ENCODE measurements at places on chromosomes 5 and 9. TPM values are rescaled to one million over a fixed set of nuclear protein-coding genes. Genes with fewer than 3 reads are reported as not detected.

DNA sequence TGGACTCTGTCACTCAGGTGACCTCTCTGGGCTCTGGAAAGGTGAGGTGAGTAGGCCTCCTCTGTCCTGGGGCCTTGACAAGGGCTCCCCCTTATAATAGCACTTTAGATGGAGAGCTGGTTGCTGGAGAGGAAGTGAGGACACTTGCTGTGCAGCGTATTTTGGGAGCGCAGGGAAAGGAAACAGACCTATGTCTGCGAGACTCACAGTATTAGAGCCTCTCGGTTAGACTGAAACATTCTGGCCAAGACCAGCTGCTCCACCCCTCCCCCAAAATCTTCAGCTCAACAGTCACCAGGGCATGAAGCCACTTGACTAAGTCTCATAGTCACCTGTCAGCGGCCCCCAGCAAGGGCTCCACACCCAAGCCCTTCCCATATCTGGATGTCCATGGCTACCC, 213.6 kb downstream of the AGTPBP1 start:
- DNase-seq = no peak

SVEP1 gene
- total RNA-seq = 0.08 TPM

DMRT3 gene
- not detected for total RNA-seq

RLN1 gene
- total RNA-seq = 0.37 TPM

ARPC5L gene
- 44.7 TPM for total RNA-seq

GRCh38 chr9:90114641-90115425, 510.0 kb downstream of the GADD45G start:
- no peak for DNase-seq

GRCh38 chr5:139181835-139182452, 16.2 kb downstream of the SIL1 start:
- no peak for DNase-seq

DNA sequence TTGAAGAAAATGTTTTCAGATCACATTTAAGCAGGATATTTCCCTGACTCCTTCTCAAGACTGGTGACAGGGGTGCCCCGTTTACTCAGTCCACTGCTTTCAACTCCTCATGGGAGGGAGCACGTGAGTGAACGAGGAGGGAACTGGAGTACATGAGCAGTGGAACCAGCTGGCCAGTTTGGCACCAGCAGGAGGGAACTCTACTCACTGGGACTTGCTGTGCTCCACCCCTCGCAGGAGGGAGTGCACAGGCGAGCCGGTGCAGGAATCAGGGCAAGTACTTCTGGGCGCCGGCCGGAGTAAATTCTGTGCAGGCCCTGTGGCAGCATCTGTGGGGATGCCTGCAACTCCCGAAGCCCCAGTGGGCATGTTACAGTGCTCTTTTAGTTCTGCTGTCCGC, 1941.1 kb upstream of the C9orf72 start:
- DNase-seq = no peak

DNA sequence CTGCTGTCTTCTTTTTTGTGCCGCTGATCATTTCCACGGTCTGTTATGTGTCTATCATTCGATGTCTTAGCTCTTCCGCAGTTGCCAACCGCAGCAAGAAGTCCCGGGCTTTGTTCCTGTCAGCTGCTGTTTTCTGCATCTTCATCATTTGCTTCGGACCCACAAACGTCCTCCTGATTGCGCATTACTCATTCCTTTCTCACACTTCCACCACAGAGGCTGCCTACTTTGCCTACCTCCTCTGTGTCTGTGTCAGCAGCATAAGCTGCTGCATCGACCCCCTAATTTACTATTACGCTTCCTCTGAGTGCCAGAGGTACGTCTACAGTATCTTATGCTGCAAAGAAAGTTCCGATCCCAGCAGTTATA, 17.1 kb downstream of the F2R start:
- no peak for DNase-seq

DNA sequence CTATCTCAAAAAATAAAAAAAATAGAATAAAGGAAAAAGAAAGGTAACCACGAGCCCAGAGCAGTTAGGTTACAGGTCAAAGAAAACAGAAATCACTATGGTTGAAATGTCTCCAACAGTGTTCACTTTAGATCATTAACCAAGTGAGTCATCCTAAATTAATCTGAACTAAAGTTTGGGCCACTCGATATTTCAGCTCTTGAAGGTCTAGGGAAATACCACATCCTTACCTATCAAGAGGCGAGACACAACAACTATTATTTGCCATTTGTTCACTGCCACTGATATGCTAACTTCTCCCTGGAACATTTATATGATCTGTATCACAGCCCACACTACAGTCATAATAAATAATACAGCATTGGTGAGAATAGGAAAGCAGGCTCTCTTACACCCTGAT, 111.3 kb upstream of the NR5A1 start:
- no peak for DNase-seq

FOXD4L3 gene
- total RNA-seq = not detected

- DNase-seq = peak; percentile 55
Measured at GRCh38 chr5:141664733-141665461, 13.7 kb upstream of the FCHSD1 start.

FOXD4 gene
- not detected for total RNA-seq

GADD45G gene
- 14.3 TPM for total RNA-seq

LECT2 gene
- not detected for total RNA-seq

MYO10 gene
- total RNA-seq = 0.10 TPM

DNA sequence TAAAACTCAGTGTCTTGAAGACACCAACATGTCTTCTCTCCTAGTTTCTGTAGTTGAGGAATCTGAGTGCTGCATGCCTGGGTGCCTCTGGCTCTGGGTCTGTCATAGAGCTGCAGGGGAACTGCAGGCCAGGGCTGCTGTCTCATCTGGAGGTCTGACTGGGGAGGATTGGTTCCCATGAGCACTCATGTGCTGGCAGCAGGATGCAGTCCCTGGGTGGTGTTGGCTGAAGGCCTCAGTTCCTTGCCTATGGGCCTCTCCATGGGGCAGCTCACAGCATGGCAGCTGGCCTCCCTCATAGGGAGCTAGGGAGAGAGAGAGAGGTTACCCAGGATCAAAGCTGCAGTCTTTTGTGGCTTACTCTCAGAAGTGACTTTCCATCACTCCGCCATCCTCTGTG, 22.6 kb downstream of the UBE2QL1 start:
- no peak for DNase-seq

- no peak for DNase-seq
Measured at GRCh38 chr5:31663519-31663918, 24.6 kb downstream of the PDZD2 start.

- no peak for DNase-seq
Measured at GRCh38 chr5:160357861-160358411, 12.5 kb downstream of the C1QTNF2 start.

DNA sequence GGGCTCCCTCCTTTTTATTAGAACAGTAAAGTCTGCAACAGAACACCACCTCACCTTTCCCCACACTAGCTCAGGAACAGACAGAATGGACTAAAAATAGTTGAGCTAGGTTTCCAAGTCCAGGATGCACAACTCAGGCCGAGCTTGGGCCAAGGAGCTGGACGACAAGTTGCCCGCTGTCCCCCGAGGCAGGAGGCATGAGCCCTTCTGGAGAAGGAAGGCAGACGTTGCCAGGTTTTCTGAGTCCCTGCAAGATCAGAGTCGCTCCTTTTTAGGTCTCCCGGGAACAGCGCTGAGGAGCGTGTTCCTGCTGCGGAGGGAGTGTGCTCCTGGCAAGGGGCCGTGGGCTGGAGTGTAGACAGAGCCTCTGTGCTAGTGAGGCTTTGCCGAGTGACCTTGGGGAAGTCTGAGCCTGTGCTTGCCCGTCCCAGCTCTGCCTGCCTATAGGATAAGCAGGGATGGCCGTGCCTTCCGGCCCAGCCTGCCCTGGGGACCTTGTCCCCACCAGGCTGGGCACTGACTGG, 121.6 kb downstream of the WNK2 start:
- no peak for DNase-seq

NCS1 gene
- 0.31 TPM for total RNA-seq

BTNL3 gene
- not detected for total RNA-seq

DNA sequence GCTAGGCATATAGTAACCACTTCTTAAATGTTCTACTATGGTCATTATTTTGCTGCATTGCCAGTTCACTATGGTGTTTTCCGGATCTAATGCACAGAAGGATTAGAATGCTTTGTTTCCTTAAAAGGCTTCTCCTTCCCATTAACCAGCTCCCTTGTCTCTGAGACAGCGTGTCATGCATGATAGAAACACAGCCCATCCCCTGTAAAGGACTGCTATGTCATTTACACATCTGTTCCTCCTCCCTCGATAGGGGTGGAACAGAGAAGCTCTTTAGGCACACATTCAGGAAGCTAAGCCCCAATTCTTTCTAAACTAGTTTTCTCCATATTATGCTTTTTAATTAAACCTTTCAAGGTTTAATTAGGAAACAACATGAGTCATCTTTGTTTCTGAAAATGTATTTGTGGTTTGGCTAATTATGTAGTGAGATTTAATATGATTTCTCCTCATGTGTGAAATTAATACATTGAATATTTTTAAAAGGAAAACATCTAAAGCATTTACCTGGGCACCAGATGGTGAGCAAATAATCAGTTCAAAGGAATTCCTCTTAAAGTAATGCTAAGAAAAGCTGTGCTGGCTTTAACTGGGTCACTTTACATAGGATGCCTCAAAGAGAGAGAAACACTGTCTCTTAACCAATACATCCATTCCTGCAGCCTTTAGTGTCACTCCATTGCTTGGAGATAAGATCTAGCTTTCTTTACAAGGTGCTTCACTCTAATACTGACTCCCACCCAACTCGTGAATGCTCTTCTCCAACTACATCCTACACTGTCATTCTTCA, 133.3 kb upstream of the PPP1R2B start:
- no peak for DNase-seq

DNA sequence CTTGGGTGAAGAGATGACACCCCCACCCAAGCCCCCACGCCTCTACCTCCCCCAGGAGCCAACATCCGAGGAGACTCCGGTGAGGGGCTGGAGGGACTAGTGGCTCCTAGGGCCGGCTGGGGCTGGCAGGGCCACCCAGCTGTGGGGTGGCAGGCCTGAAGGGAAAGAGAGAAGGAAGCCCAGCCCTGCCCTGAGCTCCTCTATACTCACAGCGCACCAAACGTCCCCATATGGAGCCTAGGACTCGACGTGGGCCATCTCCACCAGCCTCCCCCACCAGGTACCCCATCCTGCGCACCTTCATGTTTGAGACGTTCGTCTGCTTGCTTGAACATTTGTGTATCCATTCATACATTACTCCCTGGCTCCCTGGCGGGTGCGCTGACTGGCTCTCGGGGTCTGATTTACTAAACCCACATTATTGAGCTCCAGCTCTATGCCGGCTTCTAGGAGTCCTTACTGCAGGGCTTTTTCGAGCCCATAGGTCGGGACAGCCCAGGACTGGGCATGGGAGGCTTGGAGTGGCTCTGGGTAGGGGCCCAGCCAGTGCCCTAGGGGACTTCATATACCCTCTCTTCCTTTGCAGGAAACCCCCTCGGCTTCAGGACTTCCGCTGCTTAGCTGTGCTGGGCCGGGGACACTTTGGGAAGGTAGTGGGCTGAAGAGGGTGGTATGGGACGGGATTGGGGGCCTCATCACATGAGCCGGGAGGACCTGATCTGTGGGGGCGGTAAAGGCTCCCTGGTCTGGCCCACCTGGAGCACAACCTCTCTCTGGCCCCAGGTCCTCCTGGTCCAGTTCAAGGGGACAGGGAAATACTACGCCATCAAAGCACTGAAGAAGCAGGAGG, 9.1 kb downstream of the ZDHHC12 start:
- DNase-seq = no peak

- DNase-seq = no peak
Measured at GRCh38 chr5:163381832-163382231, 55.6 kb upstream of the CCNG1 start.

GRCh38 chr9:79759460-79759859, 187.7 kb downstream of the TLE4 start:
- DNase-seq = no peak

DNA sequence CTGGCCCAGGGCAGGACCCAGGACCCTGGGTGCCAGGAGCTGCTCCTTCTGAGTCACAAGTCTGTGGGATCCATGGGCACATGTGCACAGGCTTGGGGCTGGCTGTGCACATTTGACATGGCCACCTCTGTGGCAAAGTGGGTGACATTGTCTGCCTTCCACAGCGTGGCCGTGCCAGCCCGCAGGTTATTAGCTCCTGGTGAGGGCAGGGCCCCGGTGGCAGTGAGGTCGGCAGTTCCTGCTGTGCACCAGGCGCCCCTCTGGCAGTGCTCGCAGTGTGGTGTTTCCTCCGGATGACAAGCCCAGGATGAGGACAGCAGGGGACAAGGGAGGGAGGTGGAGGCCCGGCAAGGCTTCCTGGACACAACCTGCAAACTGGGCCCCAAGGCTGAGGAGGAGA, 60.5 kb downstream of the OLFM1 start:
- DNase-seq = no peak

DNA sequence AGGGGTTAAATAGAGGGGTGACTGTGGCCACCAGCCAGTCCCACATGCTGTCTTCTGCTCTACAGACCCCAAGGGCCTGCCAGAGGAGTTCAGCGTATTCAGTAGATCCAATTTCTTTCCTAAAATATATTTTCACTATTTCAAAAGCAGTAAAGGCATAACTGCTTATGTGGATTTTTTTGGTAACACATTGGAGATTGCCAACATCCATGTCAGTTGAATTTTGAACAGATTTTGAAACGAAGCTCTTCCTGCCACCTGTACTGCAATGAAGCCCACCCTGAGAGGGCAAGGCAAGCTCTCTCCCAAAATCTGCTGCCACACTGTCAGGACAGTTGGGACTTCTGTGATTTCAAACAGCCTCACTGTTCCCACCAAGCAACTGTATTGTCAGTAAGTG, 37.1 kb upstream of the SARDH start:
- DNase-seq = no peak

GRCh38 chr9:136223871-136224640, 19.1 kb upstream of the LHX3 start:
- DNase-seq = no peak

GRCh38 chr9:131868766-131869165, 128.9 kb upstream of the RAPGEF1 start:
- DNase-seq = no peak

DNA sequence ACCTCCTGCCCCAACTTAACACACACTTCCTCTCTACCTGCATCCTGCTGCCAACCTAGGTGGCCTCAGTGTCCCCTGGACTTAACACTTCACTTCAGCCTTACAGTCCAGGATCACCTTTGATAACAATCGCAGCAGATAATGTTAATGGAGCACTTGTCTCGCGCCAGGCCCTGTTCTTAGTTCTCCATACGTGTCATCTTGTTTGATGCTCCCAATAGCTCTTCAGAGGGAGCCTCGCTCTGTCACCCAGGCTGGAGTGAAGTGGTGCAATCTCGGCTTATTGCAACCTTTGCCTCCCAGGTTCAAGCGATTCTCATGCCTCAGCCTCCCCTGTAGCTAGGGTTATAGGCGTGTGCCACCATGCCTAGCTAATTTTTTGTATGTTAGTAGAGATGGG, 62.7 kb upstream of the SHB start:
- no peak for DNase-seq

DNA sequence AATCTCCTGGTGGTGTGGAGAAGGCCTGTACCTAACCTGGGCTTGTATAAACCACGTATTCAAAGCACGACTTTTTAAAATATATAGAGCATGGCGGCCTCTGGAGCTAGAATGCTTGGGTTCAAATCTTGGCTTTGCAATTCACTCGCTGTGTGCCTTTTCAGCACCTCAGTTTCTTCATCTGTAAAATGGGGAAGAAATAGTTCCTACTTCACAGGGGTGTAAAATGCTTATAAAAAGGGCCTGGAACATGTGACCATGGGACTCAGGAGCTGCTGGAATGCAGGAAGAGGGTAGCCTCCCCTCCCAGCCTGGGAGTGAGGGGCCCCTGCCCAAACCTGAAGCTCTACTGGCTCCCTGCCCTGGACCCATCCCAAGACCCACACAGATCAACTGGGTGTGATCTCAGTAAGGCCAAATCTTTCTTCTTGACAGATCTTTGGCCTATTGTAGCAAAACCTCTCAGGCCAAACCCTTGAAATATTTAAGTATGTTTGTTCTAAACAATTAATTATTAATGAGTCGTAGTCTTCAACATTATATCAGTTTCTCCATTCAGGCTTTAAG, 269.0 kb downstream of the ZSWIM6 start:
- no peak for DNase-seq
